Left cardiac atrium (tissue), 4 donors: ENCODE measurements at places on chromosomes 1 and 21. TPM values are rescaled to one million over a fixed set of nuclear protein-coding genes. Genes with fewer than 3 reads are reported as not detected.

DNA sequence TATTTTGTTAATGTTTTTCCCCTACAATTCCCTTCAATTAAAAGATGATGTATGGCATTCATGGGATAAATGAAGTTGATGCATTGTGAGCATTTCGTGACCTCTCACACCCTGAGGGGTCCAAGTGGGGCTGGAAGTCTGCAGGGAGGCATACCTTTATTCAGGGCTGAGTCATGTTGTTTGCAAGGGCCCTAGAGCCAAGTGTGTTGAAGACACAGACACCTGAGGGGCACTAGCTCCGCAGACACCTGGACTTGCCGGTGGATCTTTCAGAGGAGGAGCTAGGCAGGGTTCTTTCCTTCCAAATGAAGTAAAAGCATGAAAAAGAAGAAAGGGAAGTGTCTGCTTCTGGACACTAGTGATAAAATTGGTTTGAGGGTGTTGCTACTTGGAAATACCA, 57.0 kb upstream of the RGS7 start:
- DNase-seq: no peak

DNA sequence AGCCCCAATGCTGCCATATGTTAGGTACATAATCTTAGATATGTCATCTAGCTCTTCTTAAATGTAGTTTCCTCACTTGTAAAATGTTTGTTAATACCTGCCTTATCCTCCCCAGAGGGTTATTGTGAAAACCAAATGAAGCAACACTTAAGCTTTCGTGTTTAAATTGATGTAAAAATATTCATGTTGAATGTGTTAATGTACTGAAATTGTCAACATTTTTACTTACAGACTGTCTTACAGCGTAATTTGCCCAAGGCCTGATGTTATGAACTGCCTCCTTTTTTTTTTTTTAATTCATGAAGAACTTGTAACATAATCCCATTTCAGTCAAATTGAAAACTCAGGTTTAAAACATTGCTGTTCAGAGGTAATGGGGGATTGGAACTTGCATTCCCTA, 25.6 kb upstream of the ENAH start:
- no peak for DNase-seq

DNA sequence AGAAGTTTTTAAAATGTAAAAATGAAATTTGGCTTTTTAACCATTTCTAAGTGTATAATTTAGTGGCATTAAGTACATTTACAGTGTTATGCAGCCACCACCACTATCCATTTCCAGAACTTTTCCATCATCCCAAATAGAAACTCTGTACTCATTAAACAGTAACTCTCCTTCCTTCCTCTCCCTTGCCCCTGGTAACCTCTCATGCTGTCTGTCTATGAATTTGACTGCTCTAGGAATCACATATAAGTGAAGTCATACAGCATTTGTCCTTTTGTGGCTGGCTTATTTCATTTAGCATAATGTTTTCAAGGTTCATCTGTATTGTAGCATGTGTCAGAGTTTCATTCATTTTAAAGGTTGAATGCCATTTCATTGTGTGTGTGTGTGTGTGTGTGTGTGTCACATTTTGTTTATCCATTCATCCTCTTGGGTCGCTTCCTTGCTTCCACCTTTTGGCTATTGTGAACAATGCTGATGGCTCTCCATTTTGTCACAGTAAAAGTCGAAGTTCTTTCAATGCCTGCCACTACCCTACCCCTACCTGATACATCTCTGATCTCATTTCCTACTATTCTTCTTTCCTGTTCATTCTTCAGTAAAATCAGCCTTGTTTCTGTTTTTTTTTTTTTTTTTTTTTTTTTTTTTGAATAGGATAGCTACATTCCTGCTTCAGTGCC, 45.3 kb downstream of the F3 start:
- no peak for DNase-seq

C1orf74 gene
- 1.9 TPM for total RNA-seq

C8B gene
- total RNA-seq: not detected
